ENCODE measurements at places on chromosomes 12 and 14.

GRCh38 chr12:7832059-7832696 is 40.5 kb downstream of the SLC2A14 start:
- DNase-seq, result no peak

DNA sequence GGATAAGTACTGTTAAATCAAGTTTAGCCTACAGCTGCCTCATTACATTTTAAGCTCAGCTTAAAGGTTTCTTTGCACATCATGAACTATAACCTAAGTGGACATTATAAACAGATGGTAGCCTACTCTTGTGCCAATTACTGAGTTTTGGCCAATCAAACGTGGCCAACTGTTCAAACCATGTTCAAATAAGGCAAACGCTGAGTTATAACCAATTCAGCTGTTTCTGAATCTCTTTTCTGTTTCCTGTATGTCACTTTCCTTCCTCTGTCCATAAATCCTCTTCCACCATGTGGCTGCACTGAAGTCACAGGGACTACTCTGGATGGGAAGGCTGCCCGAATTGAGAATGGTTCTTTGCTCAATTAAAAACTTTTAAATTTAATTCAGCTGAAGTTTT is 98.4 kb downstream of the BCAT1 start:
- no peak for DNase-seq

- no peak for DNase-seq
These were observed 4.6 kb upstream of the LRP1-AS start for GRCh38 chr12:57151741-57152630.

DNA sequence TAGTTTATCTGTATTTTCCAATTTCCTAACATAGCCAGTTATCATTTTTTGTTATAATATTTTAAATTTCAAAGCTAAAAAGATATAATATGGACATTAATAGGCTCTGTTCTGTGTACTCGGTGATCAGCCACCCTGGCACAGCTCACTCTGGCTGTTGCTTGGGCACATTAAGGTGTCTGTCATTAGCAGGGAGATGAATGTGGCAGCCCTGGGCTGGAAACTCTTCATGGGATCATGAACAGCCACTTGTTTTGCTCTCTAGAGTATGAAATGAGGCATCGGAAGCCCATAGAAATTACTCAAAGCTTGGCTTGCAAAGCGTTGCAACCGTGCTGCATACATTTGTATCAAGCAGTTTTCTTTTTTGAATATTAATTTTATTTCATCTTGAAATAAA is 233.2 kb downstream of the DACT1 start:
- no peak for DNase-seq

- DNase-seq, result no peak
These were observed 86.4 kb upstream of the GPR68 start for GRCh38 chr14:91330856-91331255.

GRCh38 chr14:89244720-89245119 is 172.3 kb downstream of the FOXN3 start:
- DNase-seq, result no peak

- DNase-seq, result no peak
These were observed 45.3 kb upstream of the MTERF2 start for GRCh38 chr12:107032266-107032665.

DNA sequence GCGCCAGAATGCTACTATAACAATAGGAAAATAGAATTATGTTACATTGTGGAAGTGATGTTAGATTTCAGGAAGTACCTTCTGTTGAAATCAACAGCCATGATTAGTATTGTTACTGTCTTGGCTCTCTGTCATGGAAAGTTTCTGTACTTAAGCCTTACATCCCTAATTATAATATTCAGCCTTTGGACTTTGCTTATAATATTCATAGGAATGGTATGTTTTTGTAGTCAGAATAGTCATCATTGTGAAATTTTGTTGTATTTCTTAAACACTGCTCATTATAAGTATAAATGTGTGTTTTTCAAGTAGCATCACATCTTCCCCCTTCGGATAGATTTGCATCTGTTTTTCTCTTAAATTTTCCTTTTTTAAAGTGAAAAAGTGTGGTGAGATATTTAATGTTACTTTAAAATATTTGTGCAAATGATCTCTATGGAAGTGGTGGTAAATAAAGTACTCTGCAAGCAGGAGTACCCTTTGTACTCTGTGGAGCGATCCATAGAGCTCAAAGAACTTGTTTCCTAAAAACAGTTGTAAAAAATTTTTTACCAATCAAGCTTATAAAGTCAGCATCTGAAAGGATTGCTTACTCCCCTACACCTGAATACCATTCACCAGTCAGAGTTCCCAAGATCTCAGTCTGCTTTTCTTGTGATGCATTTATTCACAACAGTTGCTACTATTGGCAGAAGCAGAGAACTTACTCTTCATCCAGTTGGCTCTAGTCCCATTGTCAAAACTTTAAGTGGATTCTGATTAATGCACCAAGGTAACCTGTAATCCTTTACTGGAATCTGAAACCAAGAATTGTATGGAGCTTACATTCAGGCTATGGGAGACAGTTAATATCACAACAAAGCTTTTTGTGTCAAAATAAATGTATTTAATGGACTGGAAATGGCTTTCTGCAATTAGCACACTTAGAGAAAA is 87.8 kb downstream of the RIC8B start:
- DNase-seq, result no peak
